GM23338 (cell line): ENCODE measurements at places on chromosomes 1 and 21.

DNA sequence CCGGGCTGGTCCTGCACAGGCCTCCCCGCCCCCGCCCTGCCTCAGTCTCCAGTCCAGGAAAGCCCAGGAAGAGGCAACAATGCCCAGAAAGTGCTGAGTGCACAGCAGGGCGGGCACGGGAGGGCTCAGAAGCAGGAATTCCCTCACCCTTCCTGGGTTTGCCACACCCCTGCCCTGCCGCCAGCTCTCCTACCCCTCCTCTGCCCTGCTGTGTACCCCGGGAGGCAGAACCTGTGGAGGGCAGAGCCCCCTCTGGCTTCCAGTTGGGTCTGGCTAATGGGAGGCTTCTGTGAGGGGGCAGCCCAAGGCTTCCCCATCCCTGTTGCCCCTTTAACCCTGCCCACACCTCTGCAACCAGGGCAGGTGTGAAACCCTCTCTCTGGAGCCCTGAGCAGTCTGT, 47.5 kb upstream of the CSF3R start:
- DNase-seq: no peak

GRCh38 chr1:8545078-8545477, 227.2 kb downstream of the SLC45A1 start:
- DNase-seq: no peak

GRCh38 chr1:151868486-151868885, 15.0 kb upstream of the THEM5 start:
- no peak for DNase-seq

DNA sequence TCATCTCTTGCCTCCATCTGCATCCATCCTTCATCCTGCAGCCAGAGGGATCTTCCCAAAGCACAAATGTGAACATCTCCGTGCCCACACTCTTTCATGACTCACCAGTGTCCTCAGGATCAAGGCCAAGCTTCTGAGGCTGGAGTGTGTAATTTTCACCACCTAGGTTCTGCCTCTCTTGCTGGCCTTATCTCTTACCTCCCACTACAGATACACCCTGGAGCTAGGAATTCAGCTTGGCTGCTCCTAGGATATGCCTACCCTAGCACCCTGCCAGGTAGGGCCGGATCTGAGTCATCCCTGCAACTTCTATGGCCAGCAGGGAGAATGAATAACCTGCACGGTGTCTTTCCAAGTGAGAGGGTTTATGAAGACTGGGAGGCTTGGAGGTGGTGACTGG, 208.7 kb upstream of the CSF3R start:
- no peak for DNase-seq

DNA sequence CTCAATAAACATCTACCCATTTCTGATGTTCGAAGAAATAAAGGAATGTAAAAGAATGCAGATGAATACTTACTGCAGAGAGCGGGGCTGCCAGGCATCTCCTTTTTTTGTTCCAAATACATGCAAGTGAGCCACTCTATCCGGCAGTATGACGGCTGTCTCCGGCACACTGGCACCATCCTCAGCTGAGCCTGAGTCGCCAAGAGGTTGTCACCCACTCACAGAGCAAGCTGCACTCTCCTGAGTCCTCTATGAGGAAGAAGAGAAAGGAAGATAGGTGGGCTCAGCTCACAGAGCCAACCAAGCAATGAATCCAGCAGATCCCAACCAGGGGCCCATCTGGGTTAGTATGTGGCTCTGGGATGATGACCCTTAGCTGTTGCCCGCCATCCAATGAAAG, 65.3 kb downstream of the CD46 start:
- DNase-seq: no peak

- DNase-seq: no peak
Measured at GRCh38 chr1:184568148-184568547, 181.3 kb downstream of the C1orf21 start.

- peak; percentile 95 for DNase-seq
Measured at GRCh38 chr1:51990478-51990965, at the start of gene RAB3B. RAB3B (minus strand) TSS chr1:51990700; CDS start chr1:51977117, 13,583 bp downstream.

DNA sequence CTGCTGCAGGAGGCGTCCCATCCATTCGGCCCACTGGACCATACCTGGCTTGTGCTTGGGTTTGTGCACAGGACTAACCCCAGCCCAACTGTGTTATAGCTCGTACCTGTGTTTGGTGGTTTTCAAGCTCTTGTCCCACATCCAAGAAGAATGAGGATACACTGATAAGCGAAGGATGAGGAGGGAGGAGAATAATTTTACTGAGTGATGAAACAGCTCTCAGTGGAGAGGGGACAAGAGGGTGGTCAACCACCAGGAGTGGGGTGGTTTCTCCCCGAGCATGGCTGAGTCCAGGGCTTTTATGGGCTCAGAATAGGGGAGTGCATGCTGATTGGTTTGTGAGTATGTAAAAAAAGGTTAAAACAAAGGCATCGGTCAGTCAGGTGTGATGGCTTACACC, 12.1 kb upstream of the USP48 start:
- DNase-seq: no peak

DNA sequence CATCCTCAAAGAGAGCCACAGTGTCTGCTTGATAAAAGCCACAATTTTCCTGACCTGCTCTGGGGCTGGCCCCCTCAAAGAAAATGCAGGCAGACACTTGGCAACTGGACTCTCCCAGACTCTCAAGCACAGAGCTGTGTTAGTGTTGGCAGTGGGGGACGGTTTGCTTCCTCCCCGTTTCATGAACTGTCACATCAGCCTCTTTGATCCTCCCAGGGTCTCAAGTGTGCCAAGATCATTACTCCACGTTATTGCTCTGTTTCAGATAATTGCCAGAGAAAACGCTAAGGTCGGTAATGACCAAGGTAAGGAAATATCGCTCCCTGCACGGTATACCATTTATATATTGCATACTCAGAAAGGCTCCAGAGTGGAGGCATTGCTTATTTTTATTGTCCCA, 138.8 kb downstream of the NTMT2 start:
- no peak for DNase-seq

- no peak for DNase-seq
Measured at GRCh38 chr1:95382000-95382786, 148.2 kb downstream of the RWDD3 start.

- no peak for DNase-seq
Measured at GRCh38 chr1:170548497-170548896, 16.5 kb downstream of the GORAB start.

GRCh38 chr1:15153184-15153841, at the start of gene TMEM51:
TMEM51 (plus strand) TSS chr1:15153747; CDS start chr1:15215088, 61,341 bp downstream.
- peak; percentile 91 for DNase-seq

- no peak for DNase-seq
Measured at GRCh38 chr21:36127250-36127904, 7.5 kb upstream of the CBR3 start.

DNA sequence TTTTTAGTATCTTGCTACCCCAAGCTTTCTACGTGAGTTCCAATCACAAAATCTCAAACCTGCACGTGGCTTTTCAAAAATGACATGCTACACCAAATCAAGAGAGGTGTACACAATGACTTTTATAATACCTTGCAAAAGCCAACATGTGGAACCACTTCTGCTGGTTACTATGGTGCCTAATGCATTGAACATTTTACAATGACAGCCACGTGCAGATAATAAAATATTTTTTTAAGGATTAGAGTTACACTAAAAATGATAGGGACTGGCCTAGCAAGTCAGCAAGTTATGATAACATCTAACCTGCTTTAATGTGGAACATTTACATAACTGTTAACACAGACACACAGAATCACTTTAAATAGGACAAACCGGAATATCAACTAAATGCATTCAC, 30.2 kb downstream of the EYA3 start:
- no peak for DNase-seq

GRCh38 chr1:56506951-56507491, 72.3 kb downstream of the PLPP3 start:
- DNase-seq: no peak

- DNase-seq: no peak
Measured at GRCh38 chr1:6124341-6124740, 55.8 kb downstream of the CHD5 start.

GRCh38 chr21:17270229-17270628, 242.6 kb upstream of the CXADR start:
- peak; percentile 44 for DNase-seq

DNA sequence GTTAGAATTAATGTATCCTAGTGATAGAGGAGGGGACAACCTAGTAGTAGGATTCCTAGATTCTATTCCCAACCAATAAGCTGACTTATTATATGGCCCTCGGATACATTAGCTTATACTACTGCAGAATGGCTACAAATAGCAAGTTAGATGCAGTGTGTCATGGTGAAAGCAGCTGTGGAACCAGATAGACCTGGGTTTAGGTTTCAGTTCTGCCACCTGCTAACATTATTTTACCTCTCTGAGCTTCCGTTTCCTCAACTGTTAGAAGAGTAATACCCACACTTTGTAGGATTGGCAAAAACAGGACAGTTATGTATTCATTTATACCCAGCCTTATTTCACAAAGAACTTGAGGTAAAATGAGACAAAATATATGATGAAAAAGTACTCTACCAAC, 21.6 kb upstream of the MAGOH start:
- DNase-seq: no peak

GRCh38 chr1:43034778-43035177, 76.1 kb upstream of the SLC2A1 start:
- no peak for DNase-seq

- DNase-seq: no peak
Measured at GRCh38 chr1:114315631-114316030, 162.0 kb upstream of the SYT6 start.
